Regular cardiac myocyte (primary cell): ENCODE measurements at places on chromosomes 7 and 10. TPM values are rescaled to one million over a fixed set of nuclear protein-coding genes. Genes with fewer than 3 reads are reported as not detected.

Gene NEBL
- total RNA-seq = 0.19 and 1.1 TPM in 2 replicates

Gene MYOF
- 231 and 336 TPM in 2 replicates for total RNA-seq

Gene SRRM3
- total RNA-seq = 0.38 and 0.56 TPM in 2 replicates

Gene ADARB2
- not detected in 2 replicates for total RNA-seq

Gene HABP2
- total RNA-seq = under 0.01 and 0.19 TPM in 2 replicates

Gene NME8
- not detected in 2 replicates for total RNA-seq

Gene LIPJ
- total RNA-seq = not detected in 2 replicates

Gene GNG11
- total RNA-seq = 123 and 152 TPM in 2 replicates

Gene C10orf95
- total RNA-seq = not detected in 2 replicates

Gene ZFAND4
- total RNA-seq = 7.6 and 8.4 TPM in 2 replicates

Gene GOLGA7B
- under 0.01 TPM in 1 of 2 replicates, not detected in the other for total RNA-seq

Gene PRLHR
- total RNA-seq = not detected in 2 replicates

Gene CCDC126
- 9.0 and 15.8 TPM in 2 replicates for total RNA-seq

Gene TMEM176A
- not detected in 2 replicates for total RNA-seq

Gene PON1
- not detected in 2 replicates for total RNA-seq

Gene CRHR2
- total RNA-seq = not detected in 2 replicates

Gene AGR2
- not detected in 2 replicates for total RNA-seq

Gene FKBP6
- total RNA-seq = not detected in 2 replicates

Gene TMEM273
- 0.58 and 4.2 TPM in 2 replicates for total RNA-seq

Gene LBX1
- total RNA-seq = not detected in 2 replicates

Gene CYP2C19
- total RNA-seq = not detected in 2 replicates

Gene AGMO
- total RNA-seq = 5.9 and 6.2 TPM in 2 replicates

Gene VWA2
- total RNA-seq = under 0.01 TPM in 2 replicates

Gene OR2A12
- total RNA-seq = not detected in 2 replicates

Gene SMKR1
- total RNA-seq = not detected in 2 replicates

Gene TMEM72
- not detected in 2 replicates for total RNA-seq

Gene GPR26
- total RNA-seq = not detected in 2 replicates

Gene HECW1
- not detected in 2 replicates for total RNA-seq

Gene PGAM2
- total RNA-seq = 0.56 TPM in 1 of 2 replicates, not detected in the other

Gene DPYSL4
- 7.5 and 7.6 TPM in 2 replicates for total RNA-seq

Gene ECHDC3
- total RNA-seq = 3.4 and 14.6 TPM in 2 replicates

Gene RTKN2
- 1.1 and 1.9 TPM in 2 replicates for total RNA-seq

Gene HSPA12A
- 10.9 and 18.0 TPM in 2 replicates for total RNA-seq

Gene PKD2L1
- not detected in 2 replicates for total RNA-seq

Gene SFTPA2
- total RNA-seq = not detected in 2 replicates

Gene PKD1L1
- total RNA-seq = 0.19 and 0.28 TPM in 2 replicates

Gene MYO3A
- total RNA-seq = not detected in 2 replicates

Gene TMEM236
- total RNA-seq = under 0.01 TPM in 2 replicates

Gene GDI2
- total RNA-seq = 449 and 598 TPM in 2 replicates

Gene STRIP2
- 5.2 and 5.9 TPM in 2 replicates for total RNA-seq

Gene SFXN4
- total RNA-seq = 14.9 and 25.1 TPM in 2 replicates

Gene DENND2A
- 0.96 and 11.3 TPM in 2 replicates for total RNA-seq

Gene IDI1
- 54.4 and 55.8 TPM in 2 replicates for total RNA-seq

Gene FAM200A
- 7.0 and 7.7 TPM in 2 replicates for total RNA-seq

Gene GNGT1
- under 0.01 TPM in 1 of 2 replicates, not detected in the other for total RNA-seq

Gene SPDYE9
- total RNA-seq = not detected in 2 replicates

Gene UNC5B
- total RNA-seq = 9.3 and 11.7 TPM in 2 replicates

Gene NET1
- 22.6 and 38.3 TPM in 2 replicates for total RNA-seq

Gene GPR15LG
- not detected in 2 replicates for total RNA-seq

Gene EGFR
- total RNA-seq = 44.5 and 47.2 TPM in 2 replicates

Gene SHH
- total RNA-seq = under 0.01 and 0.28 TPM in 2 replicates

Gene HOXA13
- total RNA-seq = under 0.01 TPM in 1 of 2 replicates, not detected in the other
